ENCODE measurements at places on chromosomes 3 and 15.

DNA sequence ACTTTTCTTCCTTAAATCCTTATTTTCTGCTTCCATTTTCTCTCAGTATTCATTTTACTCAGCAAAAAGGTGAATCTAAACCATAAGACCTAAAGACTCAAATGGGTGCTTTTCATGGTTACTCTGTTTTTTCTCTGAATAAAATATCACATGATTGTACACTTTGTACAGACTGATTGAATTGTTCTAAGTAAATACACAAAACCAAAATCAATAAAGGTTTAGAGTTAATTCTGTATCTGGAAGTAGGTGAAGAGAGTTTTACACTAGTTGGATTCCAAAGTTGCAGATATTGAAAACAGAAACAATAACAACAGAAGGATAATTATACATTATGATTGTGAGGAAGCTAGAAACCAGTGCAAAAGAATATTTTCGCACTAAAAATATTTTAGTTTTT, 546.2 kb downstream of the TUSC7 start:
- no peak for DNase-seq

GRCh38 chr3:119508172-119508845, 10.0 kb downstream of the TIMMDC1 start:
- no peak for DNase-seq

- DNase-seq = peak; percentile 85
Observed at GRCh38 chr3:160665784-160666526, 11.0 kb upstream of the ARL14 start.

DNA sequence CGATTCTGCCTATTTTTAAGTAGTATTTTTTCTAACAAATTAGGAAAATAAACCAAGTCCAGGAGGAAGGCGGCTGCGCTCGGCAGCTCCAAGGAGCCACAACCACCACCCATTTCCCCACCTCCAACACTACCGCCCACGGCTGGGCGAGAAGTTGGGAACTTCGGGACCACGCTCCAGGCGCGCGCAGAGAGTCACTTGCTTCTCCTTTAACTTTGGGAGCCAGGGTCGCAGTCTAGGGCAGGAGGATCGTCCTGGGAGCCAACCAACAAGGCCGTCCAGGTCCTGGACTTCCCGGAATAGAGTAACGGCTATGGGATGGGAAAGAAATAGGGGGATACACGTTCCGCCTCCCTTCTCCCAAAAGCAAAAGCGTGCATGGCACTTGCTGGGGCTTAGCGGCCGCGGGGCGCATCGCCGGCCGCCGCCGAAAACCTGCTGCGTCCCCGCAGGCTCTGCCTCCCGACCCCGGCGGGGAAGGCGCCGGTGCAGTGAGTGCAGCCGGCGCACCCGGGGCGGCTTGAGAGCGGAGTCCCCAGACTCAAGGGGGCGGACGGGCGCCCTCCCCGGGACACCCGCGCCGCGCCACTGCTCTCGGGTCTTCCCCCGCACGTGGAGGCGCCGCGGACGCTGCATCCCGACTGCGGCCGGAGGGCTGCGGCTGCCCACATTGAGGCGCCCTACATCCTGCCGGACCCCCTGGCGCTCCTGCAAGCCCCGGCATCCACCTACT, 699 bp downstream of the MEGF11 start:
- DNase-seq = no peak

DNA sequence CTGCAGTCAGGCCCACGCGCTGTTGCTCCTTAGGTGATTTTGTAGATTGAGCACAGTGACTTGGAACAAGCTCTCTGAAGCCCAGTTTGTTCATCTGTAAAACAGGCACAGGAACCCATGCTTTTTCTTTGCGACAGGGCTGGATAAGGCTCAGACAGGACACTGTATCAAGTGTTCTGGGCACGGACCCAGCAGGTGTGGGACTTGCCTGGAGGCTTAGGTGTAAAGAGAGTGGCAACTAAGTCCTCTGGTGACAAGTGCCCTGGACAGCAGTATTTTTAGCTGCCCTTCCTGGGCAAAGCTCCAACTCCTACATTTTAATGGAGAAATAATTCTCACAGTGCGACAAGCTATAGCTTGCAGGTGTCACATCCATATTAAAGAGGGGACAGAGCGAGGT, 32.2 kb downstream of the CD276 start:
- DNase-seq = no peak

DNA sequence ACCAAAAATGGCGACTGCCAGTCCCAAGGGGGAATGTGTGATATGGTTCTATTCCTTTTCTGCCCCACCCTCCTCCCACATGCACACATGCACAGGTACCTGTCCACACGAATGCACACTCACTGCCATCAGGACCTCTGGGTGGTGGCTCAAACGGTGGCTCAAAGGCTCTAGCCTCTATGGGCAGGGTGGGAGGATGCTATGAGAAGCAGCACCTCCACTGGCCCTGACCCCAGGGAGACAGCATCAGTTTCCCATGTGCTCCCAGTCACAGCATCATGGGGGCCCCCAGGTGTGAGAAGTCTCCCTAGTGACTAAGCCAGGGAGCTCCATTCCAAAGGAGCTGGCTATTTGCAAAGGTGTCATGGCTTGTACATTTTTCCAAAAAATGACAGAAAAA, 15.9 kb downstream of the SEMA3G start:
- DNase-seq = no peak

DNA sequence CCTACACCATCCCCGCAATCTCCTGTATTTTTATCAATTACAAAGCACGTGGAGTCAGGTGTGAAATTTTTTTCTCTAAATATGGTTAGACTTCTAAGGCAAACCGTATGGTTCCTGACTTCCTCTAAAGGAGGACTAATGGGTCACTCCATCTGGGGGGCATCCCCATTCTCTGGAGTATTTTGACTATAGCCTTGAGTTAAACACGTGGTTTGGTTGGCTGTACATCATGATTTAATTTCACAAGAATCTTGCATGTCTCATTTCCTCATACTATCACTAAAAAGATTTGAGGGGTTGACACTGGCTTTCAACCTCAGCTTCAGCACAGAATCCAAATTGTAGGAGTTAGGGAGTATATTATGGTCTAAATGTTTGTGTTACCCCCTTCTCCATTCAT, 25.3 kb upstream of the ZNF770 start:
- DNase-seq = peak; percentile 6

DNA sequence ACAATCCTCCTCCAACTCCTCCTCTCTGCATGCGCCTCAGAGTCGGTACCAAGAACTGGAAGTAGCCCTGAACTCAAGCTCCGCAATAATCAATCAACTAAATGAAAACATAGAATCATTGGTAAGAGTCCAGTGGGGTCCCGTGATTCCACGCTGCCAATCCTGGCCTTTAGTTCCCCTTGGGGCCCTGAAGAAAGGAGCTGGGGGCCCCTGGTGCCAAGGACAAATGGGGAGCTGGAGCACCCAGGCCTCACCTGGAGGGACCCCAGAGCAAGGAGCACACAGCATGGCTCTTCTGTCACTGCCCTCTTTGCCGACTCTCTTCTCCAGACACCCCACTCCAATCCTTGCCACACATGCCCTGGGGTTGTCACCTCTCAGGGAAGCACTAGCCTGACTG, 80.3 kb downstream of the ADAMTS7 start:
- DNase-seq = no peak

GRCh38 chr15:91320101-91320500, 220.0 kb downstream of the SV2B start:
- DNase-seq = no peak

DNA sequence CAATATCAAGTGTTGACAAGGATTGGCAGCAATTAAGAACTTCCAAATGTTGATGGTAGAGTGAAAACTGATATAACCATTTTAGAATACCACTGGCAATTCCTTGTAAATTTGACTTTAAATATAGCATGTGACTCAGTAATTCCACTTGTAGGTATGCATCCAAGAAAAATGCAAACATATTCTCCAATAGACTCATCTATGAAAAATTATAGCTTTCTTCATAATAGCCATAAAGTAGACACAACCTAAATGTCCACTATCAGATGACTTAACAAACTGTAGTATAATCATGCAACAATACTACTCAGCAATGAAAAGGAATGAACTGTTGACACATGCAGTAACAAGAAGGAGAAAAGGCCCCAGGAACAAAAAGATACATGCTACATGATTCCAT, 988.1 kb downstream of the FHIT start:
- no peak for DNase-seq

GRCh38 chr15:59794229-59794886, 105.2 kb upstream of the BNIP2 start:
- DNase-seq = no peak

DNA sequence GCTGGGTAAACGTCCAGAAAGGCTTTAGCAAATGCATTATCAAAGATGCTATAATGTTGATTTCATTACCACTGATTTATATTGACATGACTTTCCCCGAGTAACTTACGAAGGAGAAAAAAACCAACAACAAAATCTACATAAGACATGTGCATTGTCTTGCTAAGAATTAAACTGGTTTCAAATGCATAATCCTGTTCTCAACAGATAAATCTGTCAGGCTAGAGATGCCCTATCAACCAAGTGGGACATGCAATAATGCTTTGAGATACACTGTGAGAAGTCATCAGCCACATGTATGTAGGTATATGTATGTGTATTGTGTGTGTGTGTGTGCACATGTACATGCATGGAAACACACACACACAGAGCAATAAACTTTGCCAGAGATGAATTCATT, 195.6 kb downstream of the MEIS2 start:
- DNase-seq = no peak

- DNase-seq = no peak
Observed at GRCh38 chr3:143037867-143038266, 36.5 kb downstream of the U2SURP start.

- no peak for DNase-seq
Observed at GRCh38 chr3:134486577-134487041, 752 bp downstream of the CEP63 start.

GRCh38 chr15:81279621-81280485, 44.1 kb downstream of the STARD5 start:
- peak; percentile 37 for DNase-seq

DNA sequence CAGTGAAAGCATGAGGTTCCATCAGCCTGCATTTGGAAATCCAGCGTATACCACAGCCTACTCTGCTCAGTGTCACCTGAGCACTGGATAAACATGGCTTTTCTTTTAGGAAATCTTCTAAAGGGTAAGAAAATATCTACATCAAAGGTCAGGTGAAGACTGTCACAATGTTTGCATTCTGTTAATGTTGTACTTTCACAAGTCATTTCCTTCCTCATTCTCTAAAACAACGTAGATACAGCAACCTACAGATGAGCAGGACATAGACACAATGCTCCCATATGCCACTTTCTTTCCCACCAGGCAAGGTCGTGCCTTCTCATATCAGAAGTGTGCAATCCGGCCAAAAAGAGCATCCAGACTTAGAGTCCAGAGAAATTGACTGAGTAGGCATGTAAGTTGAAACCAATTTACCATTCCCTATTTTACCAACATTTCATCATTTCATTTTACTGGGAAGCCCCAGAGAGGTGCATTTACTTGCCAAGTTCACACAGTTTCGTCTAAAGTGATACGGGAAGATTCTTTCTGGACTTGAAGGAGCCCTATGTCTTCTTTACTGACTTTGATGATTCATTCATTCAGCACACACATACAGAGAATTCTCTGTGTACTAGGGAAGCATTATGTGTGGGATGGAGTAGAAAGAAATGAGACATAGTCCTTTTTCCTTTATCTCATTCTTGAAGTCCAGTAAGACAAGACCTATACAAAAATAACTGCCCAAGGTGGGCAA, 30.6 kb upstream of the LPP start:
- no peak for DNase-seq

GRCh38 chr15:65688462-65688861, 66.7 kb downstream of the SLC24A1 start:
- DNase-seq = no peak

- no peak for DNase-seq
Observed at GRCh38 chr3:59256230-59256629, 206.4 kb upstream of the CFAP20DC start.

GRCh38 chr3:56989169-56989976, 71.1 kb upstream of the SPATA12 start:
- no peak for DNase-seq

- no peak for DNase-seq
Observed at GRCh38 chr3:168531116-168531515, 435.4 kb upstream of the GOLIM4 start.

- no peak for DNase-seq
Observed at GRCh38 chr15:101570241-101570640, 80.7 kb upstream of the PCSK6 start.

- DNase-seq = peak; percentile 28
Observed at GRCh38 chr15:99729920-99730319, 3.3 kb downstream of the LYSMD4 start.

DNA sequence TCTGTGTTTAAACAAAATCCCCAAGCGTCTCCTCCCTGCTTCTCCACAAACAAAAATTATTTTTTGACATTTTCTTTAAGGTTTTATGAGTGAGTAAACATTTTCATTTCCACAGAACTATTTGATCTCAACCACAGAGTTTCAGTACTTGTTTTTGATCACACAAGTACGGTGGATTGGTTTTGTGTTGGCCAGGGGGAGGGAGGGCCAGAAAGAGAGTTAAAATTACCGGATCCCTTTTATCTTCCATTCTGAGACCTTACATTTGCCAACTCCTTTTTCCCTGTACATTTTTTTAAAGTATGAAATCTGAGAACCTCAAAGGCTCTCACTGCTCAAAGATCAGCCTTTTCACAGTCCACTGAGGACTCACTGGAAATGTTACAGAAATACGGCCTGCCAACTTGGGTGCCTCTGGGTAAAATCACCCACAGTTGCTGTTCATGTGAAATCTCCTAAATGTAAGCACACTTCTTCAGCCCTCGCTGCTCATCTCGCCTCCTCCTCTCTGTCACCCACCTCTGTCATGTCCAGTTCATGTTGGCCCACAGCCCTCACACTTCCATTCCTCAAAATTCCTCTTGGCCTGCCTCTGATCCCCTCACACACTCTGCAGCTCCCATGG, 1.7 kb downstream of the HOMER2 start:
- DNase-seq = no peak

DNA sequence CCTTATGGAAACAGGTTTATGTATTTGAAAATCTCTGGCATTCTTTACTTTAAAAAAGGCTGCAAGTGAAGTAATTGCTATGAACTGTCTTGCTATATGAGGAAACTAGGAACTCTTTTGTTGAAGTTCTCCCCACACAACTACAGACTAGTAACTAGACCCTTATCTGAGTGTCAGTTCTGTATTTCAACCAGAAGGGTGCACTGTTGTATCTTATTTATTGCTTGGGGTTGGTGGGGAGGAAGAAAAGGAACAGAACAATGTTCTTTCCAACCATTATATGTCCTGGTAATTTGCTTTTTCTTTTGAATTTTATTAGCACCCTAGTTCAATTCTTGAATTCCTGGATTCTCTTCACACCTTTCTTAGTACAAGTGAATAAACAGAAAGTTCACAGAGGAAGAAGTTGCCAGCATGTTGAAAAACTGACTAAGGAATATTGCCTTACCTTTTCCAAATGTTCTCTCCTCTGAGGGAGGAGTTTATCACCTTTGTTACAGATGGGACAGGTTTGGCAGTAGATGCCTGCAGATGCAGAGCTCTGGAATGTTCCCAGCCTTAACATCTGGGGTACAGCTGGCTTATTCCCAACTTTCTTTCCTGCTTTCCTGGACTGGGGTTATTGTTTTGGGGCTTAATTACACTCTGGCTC, 162.4 kb upstream of the CFAP20DC start:
- DNase-seq = peak; percentile 29

- DNase-seq = peak; percentile 47
Observed at GRCh38 chr3:97821287-97821773, 481 bp upstream of the CRYBG3 start.

GRCh38 chr15:29938361-29939335, 116.4 kb upstream of the TJP1 start:
- DNase-seq = no peak

All from brain microvascular endothelial cell (primary cell).